ENCODE measurements at places on chromosomes 5 and 9.

GRCh38 chr9:8348756-8349155 lies 549.2 kb upstream of the DMAC1 start:
- no peak for DNase-seq

- DNase-seq, result no peak
These were observed 457.7 kb downstream of the BNC2 start for GRCh38 chr9:16412740-16413139.

- DNase-seq, result no peak
These were observed 115.7 kb downstream of the FSTL4 start for GRCh38 chr5:133496631-133497030.

DNA sequence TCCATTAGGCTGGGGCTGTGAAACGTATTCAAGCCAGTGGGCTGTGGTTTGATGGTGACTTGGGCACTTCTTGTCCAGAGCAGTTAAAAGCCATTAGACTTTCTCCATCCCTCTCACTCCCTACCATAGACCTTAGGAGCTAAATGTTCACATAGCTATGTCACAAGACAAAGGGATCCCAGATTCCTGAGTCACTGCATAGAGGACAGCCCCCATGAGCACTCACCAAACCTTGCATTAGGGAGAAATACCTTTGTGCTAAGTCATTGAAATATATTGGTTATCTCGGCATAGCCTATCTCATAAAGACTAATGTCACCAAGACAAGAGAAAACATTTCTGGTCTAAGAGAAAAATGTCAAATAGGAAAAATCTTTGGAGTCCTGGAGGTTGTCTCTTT lies 104.3 kb downstream of the TRPM6 start:
- no peak for DNase-seq

- no peak for DNase-seq
These were observed 79.4 kb downstream of the GAS1 start for GRCh38 chr9:86867804-86868313.

DNA sequence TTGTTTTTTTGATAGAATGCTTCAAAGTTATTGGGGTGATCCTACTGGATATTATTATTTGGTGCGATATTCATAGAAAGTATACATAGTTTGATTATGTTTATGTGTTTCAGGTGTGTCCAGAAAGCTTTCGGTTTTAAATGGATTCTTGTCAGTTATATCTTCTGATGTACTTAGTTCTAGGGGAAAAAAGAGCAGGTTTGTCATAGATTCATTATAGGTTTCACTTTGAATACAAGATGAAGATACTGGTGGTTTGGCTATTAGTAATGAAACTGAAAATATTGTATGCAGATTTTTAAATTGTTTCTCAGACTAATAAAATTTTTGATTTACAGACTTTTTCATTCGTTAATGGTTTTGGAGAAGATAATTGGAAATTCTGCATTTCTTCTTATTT lies 98.9 kb downstream of the MAN2A1 start:
- DNase-seq, result no peak

DNA sequence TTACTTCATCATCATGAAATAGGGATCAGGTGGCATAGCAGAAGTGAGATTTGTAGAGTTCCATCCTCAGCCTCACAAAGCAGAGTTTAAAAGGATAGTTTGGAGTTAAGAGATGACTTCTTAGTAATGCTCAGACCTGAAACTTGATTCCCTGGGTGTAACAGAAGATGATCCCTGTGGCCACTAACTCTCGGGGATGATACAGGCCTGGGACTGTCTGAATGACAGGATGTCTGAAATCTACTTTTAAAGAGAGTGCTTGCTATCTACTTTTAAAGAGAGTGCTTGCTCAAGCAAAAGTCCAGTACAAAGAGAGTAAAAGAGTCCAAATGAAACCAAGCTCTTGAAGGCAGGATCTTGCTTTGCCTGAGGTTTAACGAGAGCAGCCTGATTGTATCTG lies 14.6 kb downstream of the ADAMTS16 start:
- no peak for DNase-seq

- DNase-seq, result peak; percentile 77
These were observed 159.5 kb downstream of the FGF18 start for GRCh38 chr5:171578829-171579491.

Data from hindlimb muscle (tissue), 1 donor.